ENCODE measurements at places on chromosomes 5 and 9.

DNA sequence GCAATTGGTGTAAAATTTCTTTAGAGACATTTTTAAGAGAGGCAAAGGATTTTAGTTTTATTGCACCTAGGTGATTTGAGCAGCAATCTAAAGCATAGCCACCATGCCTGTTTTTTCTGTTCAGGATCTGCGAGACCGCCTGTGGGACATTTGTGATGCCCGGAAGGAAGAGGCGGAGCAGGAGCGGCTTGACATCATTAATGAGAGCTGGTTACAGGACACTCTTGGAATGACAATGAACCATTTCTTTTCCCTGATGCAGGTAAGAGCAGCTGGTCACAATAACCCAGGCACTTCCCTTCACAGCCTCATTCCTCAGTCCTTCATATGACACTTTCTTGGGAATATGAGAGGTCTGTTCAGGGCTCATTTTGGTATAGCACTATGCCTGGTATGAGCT, 103.2 kb upstream of the IL7R start:
- DNase-seq = no peak

- DNase-seq = no peak
Measured at GRCh38 chr9:92254381-92255337, 38.8 kb downstream of the IARS1 start.

DNA sequence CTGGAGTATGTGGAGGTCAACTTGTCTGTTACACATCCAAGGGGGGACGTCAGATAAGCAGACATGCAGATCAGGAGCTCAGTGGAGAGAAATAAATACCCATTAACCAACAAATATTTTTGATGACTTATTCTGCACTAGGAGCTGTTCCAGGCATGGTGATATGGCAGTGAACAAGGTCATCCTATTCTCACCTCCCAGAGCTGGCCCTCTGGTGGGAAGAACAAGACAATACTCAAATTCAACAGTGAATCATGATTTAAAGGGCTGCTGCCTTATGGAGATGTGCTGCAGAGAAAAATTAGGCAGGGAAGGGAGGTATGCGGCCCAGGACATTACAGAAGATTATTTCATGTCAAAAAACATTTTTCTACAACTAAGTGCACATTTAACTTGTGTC, 36.5 kb downstream of the SYK start:
- no peak for DNase-seq

- no peak for DNase-seq
Measured at GRCh38 chr9:104092875-104093600, 1.1 kb upstream of the SMC2 start.

DNA sequence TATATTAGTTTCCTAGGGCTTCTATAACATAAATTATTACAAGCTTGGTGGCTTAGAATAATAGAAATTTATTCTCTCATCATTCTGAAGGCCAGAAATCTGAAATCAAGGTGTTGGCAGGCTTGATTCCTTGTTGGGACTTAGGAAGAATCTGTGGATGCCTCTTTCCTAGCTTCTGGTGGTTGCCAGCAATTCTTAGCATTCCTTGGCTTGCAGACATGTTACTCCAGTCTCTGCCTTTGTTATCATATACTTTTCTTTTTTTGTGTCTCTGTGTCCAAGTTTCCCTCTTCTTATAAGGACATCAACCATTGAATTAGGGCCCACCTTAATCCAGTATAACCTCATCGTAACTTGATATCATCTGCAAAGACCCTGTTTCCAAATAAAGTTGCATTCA, 31.4 kb downstream of the CTNNA1 start:
- no peak for DNase-seq

GRCh38 chr9:129586685-129587084, 34.2 kb downstream of the C9orf50 start:
- peak; percentile 65 for DNase-seq
